NCI-H2171 (cell line): ENCODE measurements at places on chromosomes 2 and 18.

- no peak for DNase-seq
These were observed 31.6 kb downstream of the ZNF532 start for GRCh38 chr18:58896268-58896667.

GRCh38 chr18:41600693-41601391 is 354.2 kb upstream of the PIK3C3 start:
- DNase-seq: no peak

DNA sequence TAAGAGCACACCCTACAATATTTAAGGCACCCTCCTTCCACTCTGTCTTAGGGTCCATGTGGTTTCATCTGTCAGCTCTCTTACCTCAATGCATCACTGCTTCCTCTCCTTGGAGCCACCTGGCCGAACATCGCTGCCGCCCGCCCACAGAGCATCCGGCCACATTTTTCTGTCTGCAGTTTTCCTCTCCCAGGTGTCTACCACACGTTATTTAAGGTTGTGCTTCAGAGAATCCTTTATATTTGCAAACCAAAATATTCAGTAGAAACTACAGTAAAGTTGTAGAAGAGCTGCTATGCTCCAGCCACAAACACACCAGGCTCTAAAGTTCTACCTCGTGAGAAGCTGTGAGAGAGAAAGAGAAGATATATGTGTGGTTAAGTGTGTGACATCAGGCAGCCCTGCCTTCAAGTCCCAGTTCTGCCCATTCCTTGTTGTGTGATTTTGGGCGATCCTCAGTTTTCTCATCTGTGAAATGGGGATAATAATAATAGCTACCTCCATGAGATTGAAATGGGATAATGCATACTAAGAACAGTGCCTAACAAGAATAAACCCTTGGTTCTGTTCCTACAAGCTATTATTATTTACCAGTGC is 4.9 kb upstream of the STK17B start:
- DNase-seq: no peak

- DNase-seq: no peak
These were observed 61.6 kb downstream of the LPIN1 start for GRCh38 chr2:11808016-11808400.

- no peak for DNase-seq
These were observed 380.9 kb upstream of the GYPC start for GRCh38 chr2:126275098-126275497.

- DNase-seq: no peak
These were observed 127.5 kb upstream of the SLC1A4 start for GRCh38 chr2:64861452-64862397.

DNA sequence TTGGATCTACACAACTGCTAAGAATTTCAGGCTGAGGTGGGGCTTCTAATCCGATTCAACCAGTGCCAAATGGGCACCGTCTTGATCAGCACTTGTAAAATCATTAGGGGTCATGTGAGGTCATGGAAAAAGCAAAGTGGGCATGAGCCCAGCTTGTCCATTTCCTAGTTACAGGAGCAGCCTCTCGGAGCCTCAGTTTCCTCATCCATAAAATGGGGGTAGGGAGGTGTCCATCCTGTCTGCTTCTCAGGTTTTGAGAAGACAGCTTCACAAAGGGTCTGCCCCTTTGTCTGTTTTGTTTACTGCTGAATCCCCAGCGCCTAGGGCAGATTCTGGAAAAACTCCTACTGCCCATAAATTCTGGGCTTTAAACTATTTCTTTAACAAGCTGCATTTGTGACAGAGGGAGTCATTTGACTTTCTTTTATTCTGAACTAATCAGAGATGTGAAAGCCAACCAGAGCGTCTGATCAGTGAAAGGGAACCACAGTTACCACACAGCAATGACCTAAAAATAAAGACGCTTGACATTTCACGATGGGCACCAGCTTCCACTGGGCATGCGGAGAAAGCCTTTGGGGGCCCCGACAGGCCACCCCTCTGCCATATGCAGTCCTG is 38.9 kb downstream of the DNMT3A start:
- DNase-seq: no peak

DNA sequence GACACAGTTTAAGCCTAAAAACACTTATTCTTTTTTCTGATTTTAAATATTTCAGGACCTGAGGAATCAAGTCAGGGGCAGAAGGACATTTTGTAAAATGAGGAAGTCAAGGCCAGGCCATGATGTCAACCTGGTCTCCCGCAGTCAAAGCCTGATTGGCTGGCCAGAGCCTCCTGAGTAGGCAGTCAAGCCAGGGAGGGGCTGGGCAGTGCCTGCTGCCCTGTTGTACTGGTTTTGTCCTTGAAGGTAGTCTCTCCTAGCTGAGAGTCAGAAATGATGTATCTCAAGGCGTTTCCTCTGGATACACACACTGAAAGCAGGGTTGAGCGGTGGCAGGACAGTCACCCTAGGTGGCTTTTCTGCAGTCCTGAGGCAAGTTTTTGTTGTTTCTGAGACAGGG is 19.8 kb downstream of the CCT7 start:
- DNase-seq: no peak

- DNase-seq: no peak
These were observed 193.5 kb downstream of the PPP1R1C start for GRCh38 chr2:182179176-182179575.

- no peak for DNase-seq
These were observed 192.4 kb downstream of the TWIST2 start for GRCh38 chr2:239040152-239040761.

- DNase-seq: no peak
These were observed 9.8 kb downstream of the POU3F3 start for GRCh38 chr2:104863468-104864279.

- DNase-seq: no peak
These were observed 58.5 kb upstream of the CTLA4 start for GRCh38 chr2:203809084-203809521.

DNA sequence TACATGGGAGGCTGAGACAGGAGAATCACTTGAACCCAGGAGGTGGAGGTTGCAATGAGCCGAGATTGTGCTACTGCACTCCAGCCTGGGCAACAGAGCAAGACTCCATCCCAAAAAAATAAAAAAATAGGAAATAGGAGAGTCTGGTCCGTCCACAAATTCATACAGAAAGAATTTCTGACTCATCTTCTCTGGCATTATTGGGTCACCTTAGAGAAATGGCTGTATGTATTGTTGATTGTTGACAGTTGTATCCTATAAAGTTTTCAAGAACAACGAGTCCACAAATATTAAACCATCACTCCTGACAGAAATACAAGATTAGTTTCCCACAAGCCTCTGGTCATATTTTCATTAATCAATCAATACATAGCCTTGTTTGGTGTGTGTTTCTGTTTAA is 20.4 kb downstream of the RBM43 start:
- no peak for DNase-seq
